ENCODE measurements at places on chromosomes 6 and 20.

DNA sequence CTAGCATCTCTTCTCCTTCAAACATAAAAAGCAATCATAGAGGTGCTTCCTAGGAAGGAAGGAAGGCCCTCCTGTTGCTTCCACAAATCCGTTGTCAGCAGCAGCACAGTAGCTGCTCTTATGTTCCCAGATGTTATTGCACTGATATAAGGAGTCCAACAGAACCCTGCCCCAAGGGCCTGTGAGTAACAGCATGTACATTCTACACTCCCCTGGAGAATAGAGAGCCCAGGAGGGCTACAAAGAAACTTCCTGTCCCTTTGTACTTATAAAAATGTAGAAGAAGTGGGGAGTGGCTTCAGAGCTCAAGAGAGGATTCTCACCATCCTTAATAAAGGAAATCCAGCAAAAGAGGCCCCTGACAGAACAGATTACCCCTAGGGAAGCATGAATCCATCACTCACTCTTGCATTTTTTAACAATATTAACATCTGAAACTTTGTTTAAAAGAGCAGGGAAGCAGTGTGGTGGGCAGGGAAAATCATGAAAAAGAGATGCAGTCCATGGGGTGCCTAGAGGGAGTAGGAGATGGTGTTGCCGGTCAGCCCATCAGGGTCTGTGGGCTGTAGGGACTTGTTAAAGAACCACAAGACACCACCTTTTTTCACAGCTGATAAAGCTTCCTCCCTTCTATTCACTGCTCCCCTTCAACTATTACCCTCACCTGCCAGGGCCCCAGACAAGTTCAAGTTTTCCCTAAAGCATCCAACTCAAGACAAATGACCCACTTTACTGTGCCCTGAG, 104.5 kb upstream of the ADGRF1 start:
- no peak for DNase-seq

GRCh38 chr6:135135835-135136234, 45.3 kb upstream of the MYB start:
- no peak for DNase-seq

GRCh38 chr6:79833264-79833963, 113.9 kb downstream of the ELOVL4 start:
- no peak for DNase-seq

DNA sequence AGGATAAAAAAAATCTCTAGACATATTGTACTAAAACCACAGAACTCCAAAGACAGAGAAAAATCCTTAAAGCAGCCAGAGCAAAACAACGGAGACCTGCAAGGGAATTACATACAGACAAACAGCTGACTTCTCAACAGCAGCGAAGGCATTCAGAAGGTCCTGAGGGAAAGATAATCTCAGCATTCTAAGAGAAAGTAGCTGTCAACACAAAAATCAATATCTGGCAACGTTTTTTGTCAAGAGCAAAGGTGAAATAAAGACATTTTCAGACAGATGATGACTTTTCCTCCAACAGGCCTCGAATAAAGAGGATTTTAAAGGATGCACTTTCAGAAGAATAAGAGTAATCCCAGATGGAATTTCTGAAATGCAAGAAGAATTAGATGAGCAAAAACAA, 6.1 kb upstream of the SCGN start:
- no peak for DNase-seq

GRCh38 chr20:55269913-55270312, 735.4 kb downstream of the CBLN4 start:
- DNase-seq: no peak
